OCI-LY7 (cell line): ENCODE measurements at places on chromosomes 5 and 9.

GRCh38 chr9:133928248-133928764 lies 63.8 kb downstream of the VAV2 start:
- DNase-seq = no peak

- no peak for DNase-seq
These were observed 198.7 kb downstream of the VPS13A start for GRCh38 chr9:77375956-77376532.

DNA sequence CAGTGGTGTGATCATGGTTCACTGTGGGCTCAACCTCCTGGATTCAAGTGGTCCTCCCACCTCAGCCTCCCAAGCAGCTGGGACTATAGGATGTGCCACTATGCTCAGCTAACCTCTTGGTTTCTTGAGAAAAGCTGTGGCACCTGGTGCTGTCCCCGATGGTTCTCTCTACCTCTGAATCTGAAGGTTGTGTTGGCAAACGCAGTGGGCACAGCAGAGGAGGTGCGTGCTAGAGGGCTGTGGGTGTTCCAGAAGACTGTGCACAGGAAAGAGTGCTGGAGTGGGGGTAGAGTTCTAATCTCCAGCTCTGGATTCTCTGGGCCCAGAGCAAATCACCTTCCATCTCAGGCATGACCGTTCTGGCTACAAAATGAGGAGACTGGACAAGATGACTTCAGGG lies 12.5 kb downstream of the RGS3 start:
- no peak for DNase-seq

- DNase-seq = no peak
These were observed 8.3 kb upstream of the SLC6A18 start for GRCh38 chr5:1216918-1217295.

- DNase-seq = no peak
These were observed 159.6 kb downstream of the TMEM167A start for GRCh38 chr5:82917584-82917983.

GRCh38 chr9:98506422-98507054 lies 202.2 kb downstream of the GABBR2 start:
- DNase-seq = no peak

GRCh38 chr9:70534471-70534870 lies 120.0 kb upstream of the KLF9 start:
- no peak for DNase-seq

DNA sequence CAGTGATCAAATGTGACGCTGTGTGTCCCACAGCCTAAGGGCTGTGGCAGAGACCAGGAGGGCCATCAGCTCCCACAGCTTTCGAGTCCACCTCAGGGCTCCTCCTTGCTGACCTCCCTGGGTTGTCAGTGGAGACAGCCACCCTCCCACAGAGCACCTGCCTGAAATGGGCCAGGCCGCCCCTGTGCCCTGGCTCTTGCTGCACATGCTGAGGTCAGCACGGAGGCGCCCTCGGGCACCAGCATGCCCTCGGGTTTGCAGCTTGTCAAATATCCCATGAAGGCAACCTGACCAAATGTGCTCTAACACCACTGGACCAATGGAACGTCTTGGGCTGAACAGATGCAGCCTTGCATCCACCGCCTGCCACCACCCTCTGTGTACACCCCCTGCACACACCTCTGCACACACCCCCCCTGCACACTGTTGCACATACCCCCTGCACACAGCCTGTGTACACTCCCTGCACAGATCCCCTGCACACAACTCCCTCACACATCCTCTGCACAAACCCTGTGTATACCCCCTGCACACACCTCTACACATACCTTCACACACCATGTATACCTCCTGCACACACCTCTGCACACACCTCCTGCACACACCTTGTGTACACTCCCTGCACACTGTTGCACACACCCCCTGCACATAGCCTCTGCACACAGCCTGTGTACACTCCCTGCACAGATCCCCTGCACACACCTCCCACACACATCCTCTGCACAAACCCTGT lies 2.0 kb upstream of the CEP72 start:
- no peak for DNase-seq

DNA sequence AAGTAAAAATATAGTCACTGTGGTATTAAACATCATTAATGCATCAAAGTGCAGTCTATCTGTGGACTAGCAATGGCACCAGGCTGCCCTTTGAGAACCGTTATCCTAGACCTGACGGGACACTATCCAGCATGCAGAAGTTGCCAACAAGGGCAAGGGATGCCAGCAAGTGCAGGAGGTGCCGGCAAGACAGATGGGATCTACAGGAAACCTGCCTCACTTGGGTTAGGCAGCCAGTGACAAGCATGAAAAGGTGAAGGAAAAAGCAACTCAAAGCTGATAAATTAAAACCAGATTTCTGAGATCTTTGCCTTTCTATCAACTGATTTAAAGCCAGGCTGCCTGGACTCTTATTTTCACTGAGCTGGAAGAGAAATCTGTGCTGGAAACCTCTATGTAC lies 315.2 kb upstream of the PDE4D start:
- DNase-seq = no peak

DNA sequence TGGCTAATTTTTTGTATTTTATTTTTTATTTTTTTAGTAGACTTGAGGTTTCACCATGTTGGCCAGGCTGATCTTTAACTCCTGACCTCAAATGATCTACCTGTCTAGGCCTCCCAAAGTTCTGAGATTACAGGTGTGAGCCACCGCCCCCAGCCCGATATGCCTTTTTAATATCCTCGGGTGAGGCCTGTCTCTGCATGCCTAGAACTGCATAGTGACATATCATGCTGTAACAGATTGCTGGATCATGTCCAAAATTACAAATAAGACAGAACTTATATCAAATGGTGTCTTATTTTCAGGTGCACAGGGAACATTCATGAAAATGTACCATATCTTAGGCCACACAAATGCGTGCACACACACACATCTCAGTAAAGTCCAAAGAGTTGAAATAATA lies 39.1 kb upstream of the PJA2 start:
- DNase-seq = no peak

DNA sequence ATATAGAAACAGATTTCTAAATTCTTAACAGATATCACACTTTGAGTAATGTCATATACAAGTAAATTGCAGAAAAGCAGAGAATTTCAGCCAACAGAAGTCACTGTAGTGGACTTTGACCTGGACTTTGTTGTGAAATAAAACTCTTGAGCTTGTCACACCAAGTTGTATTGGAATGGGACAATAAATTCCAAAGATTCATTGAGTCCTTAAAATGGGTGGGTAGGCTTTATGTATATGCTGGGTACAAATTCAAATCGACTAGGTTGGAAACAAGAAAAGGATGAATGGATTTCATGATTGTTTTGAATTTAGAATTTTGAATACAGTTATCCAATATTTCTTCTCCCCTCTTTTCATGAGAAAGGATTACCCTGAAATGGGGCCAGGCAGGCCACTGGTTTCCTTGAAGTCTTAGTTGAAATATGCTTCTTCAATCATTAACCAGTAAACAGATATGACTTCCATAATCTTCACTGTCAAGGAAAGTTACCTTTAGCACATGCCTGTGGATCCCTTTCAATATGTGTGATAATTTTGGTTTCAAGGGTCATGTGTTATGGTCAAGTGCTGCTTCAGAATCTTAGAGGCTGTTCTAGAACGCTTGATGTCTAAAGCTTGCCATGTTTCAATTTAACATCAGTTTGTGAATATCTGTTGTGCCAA lies 25.7 kb downstream of the PIP5K1B start:
- DNase-seq = no peak

GRCh38 chr5:87886164-87886563 lies 382.5 kb downstream of the TMEM161B start:
- no peak for DNase-seq

DNA sequence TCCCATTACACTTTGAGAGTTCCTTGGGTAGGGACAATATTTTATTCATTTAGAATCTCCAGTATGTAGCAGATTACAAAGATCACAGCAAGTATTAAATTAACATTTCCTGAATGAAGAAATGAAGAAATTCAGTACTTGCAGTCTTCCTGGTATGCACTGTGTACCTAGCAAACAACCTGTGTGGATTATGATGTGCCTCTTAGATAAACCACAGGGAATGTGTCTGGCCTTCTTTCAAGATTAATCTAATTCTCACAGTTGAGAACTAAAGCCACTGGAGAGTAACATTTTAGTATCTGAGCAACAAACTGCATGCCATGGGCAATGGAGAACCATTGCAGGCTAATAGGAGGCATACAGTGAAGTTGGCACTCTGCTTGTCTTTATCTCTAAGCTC lies 199.4 kb downstream of the AP3B1 start:
- no peak for DNase-seq

- DNase-seq = no peak
These were observed 184.0 kb downstream of the FBXO4 start for GRCh38 chr5:42109006-42109572.

DNA sequence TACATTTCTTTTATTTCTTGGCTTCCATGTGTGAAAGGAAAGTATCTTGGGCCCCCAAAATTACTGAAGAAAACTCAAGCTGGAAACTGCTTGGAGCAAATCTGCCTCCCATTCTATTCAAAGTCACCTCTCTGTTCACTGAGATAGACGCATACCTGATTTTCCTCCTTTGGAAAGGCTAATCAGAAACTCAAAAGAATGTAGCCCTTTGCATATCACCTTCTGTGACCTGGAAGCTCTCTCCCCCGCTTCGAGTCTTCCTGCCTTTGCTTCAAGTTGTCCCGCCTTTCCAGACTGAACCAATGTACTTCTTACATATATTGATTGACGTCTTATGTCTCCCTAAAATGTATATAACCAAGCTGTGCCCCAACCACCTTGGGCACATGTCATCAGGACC lies 5.0 kb upstream of the RXFP3 start:
- no peak for DNase-seq

GRCh38 chr9:137273611-137274320 lies 3.8 kb upstream of the TOR4A start:
- DNase-seq = peak; percentile 53

DNA sequence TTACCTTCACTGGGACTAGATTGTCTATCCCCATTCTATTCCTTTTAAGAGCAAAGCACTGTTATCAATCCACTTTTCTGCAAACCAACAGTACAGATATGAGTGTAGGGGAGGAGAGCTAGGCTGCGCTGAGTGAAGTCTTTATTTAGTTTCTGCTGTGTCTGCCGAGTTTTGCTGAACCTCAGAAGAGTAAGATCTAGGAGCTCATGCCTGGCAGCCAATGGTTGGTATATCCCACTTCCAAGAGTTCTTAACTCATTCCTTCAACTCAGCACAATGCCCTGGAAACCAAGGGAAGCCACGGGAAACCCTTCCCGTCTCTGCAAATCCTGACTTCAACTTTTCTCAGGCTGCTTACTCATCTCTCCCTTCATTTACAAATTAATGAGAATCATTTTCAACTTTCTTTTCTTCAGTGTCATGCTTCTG lies 58.0 kb upstream of the JAK2 start:
- no peak for DNase-seq

DNA sequence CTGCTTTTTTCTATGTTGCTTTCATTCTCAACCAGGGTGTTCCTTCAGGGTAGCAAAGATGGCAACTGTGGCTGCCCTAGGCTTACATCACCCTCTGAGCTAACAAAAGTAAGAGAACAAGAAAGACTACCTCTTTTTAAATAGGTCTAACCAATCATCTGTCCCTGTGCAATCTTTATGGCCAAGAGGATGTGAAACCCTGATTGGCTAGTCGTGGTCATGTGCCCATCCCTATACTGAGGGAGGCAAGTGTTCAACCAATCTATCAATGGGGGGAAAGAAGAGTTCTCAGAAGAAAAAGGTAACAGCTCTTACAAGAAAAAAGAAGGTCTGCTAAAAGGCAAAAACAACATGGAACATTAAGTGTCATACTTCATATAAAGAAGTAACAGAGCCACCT lies 11.7 kb upstream of the SNCAIP start:
- peak; percentile 9 for DNase-seq

GRCh38 chr5:179872828-179873575 lies 14.4 kb upstream of the MRNIP start:
- DNase-seq = no peak

DNA sequence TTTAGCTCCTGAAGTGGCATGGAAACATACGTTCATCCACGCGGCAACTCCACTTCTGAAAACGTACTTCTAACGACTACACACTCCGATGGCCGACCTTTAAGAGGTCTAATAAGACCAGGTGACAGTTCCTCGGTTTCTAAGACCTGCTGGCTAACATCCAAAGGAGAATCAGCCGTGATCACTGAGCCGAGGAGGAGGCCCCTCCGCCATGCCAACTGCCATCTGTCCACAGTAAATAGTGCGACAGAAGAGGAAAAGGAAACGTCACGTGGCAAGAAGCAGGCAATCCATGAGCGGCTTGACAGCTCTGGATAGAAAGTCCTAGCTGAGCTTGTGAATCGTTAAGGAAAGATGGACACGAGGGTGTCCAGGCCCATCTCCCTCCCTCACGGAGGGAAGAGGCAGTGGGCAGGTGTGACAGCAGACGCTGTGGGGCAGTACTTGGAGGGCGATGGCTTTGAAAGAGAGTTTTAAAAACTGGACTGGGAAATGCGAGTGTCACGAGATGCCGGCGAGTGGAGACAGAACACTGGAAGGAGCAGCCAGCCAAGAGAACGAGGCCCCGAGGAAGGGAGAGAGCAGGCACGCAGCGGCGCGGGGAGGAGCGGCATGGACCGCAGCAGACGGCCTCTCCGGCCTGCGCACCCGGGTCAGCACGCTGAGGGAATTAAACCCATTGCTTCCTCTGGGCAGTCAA lies 66.7 kb upstream of the TBC1D9B start:
- no peak for DNase-seq

GRCh38 chr9:90420211-90420610 lies 222.4 kb downstream of the DIRAS2 start:
- no peak for DNase-seq

DNA sequence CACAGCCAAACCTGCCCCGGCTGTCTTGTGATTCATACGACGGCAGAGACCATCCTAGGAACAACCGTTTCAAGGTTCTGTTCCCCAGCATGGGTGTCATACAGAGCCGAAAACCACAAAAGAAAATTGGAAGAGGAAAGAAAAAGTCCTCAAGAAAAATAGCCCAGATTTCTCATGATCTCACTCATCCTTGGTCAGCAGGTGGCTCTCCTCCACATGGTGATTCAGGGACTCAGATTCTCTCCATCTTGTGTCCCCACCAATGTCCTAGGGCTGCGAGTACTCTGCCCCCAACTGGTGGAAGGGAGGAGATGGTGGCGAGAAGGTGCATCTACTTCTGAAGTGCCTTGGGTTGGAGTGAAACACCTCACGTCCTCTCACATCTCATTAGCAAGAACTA lies 25.6 kb downstream of the PDZD2 start:
- peak; percentile 30 for DNase-seq

DNA sequence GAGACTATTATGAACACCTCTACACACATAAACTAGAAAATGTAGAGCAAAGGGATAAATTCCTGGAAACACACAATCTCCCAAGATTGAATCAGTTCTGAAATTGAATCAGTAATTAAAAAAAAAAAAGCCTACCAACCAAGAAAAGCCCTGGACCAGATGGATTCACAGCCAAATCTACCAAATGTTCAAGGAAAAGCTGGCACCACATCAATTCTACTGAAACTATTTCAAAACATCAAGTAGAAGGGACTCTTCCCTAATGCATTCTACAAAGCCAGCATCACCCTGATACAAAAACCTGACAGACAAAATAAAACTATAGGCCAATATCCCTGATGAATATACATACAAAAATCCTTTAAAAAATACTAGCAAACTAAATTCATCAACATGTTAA lies 25.4 kb upstream of the GRXCR2 start:
- no peak for DNase-seq

- no peak for DNase-seq
These were observed 48.6 kb downstream of the UBAP1 start for GRCh38 chr9:34227445-34227844.
